Esophagus squamous epithelium (tissue), 5 donors: ENCODE measurements at places on chromosomes 7 and 10.

GRCh38 chr10:66717231-66717981 lies 208.4 kb upstream of the LRRTM3 start:
- no peak for DNase-seq

DNA sequence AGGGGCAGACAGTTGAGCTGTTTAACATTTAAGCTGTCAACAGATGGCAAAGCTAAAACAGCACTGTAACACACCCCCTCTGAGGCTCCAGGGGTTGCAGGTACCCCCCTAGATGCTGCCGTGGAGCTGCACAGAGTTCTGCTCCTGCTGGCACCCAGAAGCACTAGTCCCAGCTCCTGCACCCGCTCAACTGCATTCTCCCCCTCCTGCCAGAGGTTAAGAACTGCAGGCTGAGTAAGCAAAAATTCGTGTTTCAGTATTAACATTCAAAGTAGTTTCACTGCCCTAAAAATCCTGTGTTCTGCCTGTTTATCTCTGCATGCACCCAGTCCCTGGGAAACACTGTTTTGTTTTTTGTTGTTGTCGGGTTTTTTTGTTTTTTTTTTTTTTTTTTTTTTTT lies 790.8 kb upstream of the KCND2 start:
- DNase-seq = no peak

DNA sequence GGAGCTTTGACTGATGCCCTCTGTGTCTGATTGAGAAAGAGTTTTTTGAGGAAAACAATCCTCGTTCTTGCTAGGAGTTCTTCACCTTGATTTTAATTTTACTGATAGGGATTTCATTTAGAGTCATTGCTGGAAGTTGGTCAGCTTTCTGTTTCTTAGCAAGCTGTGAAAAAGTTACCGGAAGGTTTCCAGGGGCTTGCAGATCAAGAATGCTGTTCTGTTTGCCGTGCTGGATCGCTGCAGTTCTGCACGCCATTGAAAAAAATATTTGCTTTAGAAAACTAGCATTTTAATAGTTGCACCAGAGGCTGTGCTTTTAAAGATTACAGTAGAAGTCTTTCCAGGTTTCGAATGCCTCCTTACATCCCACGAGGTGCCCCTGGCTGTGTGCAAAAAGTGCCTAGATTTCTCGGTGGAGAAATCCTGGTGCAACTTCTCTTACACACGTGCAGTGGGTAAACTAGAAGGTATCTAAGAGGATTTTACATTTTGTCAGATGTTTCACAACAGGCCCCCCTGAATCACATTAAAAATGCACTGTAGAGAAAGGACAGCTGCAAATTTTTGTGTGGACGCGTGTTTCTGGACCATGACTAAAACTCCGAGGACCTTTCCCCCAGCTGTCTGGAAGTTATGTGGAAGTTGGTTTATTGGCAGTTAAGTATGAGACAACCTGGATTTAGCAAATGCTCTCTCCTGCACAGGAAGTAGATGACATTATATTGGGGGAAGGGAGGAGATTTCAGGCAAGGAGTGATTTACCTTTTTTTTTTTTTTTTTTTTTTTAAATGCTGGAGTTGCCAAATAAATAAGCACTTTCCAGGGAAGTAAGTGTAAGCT lies 5.8 kb downstream of the TCF7L2 start:
- DNase-seq = no peak

- no peak for DNase-seq
Observed at GRCh38 chr7:79984210-79984609, 150.4 kb upstream of the GNAI1 start.

DNA sequence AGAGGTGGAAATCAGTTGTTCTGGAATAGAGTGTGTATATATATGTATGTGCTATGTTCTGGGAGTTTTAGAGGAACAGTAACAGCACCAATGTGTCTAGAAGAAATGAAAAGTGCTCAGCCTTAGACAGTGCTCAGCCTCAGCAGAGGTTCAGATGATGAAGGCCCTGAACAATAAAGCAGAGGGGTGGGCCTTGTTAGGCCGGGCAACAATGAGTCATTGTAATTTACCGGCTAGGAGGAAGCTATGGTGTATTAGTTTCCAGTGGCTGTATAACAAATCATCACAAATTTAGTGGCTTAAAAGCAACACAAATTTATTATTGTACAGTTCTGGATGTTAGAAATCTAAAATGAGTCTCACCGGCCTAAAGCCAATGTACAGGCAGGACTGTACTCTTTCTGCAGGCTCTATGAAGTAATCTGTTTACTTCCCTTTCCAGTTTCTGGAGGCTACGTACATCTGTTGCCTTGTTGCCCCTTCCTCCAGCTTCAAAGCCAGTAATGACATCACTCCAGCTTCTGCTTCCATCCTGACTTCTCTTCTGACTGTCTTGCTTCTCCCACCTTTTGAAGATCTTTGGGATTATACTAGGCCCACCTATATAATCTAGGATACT lies 84.6 kb downstream of the CH25H start:
- no peak for DNase-seq

- DNase-seq = no peak
Observed at GRCh38 chr10:58856508-58857240, 319.8 kb upstream of the PHYHIPL start.

- no peak for DNase-seq
Observed at GRCh38 chr7:47517821-47518480, 64.0 kb downstream of the TNS3 start.

DNA sequence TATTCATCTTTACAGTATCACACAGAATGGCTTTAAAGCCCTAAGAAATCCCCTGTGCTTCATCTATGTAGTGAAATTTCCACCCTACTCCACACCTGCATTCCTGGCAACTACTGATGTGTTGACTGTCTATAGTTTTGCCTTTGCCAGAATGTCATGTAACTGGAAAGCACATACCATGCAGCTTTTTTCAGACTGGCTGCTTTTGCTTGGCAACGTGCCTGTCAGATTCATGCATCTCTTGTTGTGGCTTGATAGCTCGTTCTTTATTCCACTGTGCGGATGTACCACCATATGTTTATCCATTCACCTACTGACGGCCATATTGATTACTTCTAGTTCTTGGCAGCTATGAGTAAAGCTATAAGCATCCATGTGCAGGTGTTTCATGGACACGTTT lies 30.6 kb downstream of the RBM17 start:
- no peak for DNase-seq

GRCh38 chr10:105075031-105075430 lies 433.9 kb downstream of the SORCS3 start:
- no peak for DNase-seq

DNA sequence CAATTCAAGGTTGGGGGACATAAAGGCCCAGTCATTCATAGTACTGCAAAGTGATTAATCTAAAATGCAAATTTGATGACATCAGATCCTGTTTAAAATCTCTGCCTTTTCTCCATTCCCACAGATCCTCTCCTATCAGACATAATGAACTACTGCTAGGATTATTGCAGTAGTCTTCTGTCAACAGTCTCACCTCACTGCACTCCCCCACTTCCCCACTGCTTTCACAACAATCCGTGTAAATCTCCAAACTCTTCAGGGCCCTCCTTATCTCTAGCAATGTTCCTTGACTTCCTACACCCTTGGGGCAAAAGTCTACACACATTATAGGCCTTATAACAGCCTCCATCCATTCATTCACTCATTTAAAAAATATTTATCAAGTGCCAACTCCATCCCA lies 112.4 kb downstream of the KBTBD2 start:
- no peak for DNase-seq

GRCh38 chr10:30357806-30358205 lies 8.7 kb upstream of the MTPAP start:
- DNase-seq = no peak

- DNase-seq = no peak
Observed at GRCh38 chr7:50069613-50070012, 23.4 kb downstream of the ZPBP start.

GRCh38 chr7:95478272-95479037 lies 7.3 kb upstream of the ASB4 start:
- no peak for DNase-seq

DNA sequence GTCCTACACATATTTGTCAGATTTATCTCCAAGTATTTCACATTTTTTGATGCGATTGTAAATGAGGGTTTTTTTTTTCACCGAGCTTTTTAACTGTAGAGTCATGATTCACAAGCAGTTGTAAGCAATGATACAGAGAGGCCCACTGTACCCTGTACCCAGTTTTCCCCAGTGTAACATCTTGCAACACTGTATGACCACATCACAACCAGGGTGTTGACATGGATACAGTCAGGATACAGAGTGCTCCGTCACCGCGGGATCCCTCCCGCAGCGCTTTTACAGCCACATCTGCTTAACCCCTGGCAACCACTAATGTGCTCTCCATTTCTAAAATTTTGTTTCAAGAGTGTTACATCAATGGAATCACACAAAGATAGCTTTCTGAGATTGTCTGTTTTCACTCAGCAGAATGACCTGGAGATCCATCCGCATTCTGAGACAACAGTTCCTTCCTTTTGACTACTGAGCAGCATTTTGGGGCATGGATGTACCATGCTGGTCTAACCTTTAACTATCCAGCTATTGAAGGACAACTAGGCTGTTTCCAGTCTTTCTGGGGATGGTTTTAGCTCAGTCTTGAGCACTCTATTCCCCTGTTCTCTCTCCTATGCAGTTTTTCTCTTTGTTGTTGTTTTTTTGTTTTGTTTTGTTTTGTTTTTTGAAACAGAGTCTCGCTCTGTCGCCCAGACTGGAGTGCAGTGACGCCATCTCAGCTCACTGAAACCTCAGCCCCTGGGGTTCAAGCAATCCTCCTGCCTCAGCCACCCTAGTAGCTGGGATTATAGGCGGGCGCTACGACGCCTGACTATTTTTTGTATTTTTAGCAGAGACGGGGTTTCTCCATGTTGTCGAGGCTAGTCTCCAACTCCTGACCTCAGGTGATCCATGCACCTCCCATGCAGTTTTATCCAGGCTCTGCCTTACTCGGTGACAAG lies 25.9 kb downstream of the GPRIN2 start:
- DNase-seq = no peak

DNA sequence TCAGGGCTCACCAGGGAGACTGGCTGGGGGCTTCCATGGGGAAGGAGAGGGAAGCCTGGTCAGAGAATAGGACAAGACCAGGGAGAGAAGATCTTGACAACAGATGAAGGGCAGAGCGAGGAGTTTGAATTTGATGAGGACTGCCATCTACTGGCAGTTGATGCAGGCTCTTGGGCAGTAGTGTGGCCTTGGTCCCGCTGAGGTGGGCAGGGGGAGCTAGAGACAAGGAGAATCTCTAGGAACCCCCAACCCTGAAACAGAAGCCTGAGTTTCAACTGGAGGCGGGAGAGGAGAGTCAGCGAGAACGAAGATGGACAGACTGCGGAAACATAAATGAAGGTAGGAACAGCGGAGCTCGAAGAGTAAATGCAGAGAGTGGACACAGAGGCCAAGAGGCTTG lies 81.0 kb downstream of the PPP1R3C start:
- no peak for DNase-seq

- no peak for DNase-seq
Observed at GRCh38 chr10:3813267-3813666, 28.3 kb upstream of the KLF6 start.

DNA sequence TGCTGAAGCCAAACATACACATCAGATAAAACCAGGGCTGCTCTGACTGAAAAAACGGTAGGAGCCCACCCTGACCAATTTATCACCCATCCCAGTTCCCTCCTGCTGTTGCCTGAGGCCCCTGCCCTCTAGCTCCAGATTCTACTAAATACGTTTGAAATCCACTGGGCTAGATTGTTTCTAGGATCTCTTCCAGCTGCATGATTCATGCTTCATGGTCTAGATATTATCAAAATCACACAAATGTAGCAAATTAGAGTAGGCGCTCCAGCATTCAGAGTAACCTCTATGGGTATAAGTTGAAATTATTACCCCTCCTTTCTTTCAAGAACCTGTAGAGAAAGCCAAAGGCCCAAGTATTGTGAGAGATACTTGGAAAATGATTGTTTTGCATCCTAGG lies 151.2 kb upstream of the FAM13C start:
- DNase-seq = no peak

GRCh38 chr7:47580175-47580706 lies 1.7 kb downstream of the TNS3 start:
- no peak for DNase-seq
